SW480 (cell line): ENCODE measurements at places on chromosomes 2 and 18.

DNA sequence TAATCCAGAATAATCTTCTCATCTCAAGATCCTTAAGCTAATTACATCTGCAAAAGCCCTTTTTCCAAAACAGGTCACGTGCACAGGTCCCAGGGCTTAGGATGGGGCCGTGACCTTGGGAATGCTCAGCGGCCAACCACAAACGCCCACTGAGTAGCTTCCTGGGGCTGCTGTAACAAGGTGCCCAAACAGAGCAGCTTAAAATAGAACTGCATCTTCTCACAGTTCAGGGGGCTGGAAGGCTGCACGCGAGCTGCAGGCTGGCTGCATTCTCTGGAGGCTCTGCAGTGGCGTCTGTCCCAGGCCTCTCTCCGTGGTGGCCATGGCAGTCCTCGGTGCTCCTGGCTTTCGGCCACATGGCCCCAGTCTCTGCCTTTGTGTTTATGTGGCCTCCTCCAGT lies 31.9 kb downstream of the ADI1 start:
- no peak for DNase-seq

- DNase-seq, result no peak
These were observed 1.1 kb upstream of the KDM3A start for GRCh38 chr2:86439879-86440630.

- no peak for DNase-seq
These were observed 105.2 kb downstream of the RBM43 start for GRCh38 chr2:151156431-151156830.

DNA sequence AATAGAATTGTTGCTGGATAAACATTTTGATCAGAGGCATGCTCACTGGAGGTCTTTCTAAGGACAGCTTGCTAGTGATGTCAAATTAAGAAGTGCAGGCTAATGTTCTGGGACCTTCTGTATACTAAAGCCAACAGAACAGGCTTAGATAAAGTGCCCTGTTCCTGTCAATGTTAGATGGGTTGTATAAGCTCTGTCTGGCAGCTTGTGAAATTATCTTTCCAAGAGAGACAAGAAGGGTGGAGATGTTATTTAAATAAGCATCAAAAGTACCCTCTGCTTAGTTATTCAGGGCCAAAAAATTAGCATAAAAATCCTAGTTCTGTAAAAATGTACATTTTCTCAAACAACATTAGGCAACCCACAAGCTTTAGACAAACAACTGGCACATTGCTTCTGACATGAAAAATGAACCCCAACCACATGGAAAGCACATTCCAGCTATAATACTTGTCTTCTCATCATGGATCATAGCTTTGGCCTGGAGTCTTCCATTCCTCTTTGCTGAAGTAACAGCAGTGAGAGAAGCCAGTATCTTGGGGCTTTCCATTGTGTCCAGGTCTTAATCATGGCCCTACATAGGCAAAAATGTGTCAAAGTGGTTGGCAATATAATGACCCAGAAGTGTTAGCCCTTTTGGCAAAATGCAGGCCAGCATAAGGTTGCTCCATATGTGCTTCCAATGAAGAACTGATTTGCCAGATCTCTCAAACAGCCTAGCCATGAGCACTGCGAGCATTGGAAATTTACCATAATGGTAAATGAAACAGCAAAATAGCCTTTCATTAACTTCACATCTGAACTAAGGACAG lies 478.1 kb upstream of the ZNF804A start:
- DNase-seq, result no peak

DNA sequence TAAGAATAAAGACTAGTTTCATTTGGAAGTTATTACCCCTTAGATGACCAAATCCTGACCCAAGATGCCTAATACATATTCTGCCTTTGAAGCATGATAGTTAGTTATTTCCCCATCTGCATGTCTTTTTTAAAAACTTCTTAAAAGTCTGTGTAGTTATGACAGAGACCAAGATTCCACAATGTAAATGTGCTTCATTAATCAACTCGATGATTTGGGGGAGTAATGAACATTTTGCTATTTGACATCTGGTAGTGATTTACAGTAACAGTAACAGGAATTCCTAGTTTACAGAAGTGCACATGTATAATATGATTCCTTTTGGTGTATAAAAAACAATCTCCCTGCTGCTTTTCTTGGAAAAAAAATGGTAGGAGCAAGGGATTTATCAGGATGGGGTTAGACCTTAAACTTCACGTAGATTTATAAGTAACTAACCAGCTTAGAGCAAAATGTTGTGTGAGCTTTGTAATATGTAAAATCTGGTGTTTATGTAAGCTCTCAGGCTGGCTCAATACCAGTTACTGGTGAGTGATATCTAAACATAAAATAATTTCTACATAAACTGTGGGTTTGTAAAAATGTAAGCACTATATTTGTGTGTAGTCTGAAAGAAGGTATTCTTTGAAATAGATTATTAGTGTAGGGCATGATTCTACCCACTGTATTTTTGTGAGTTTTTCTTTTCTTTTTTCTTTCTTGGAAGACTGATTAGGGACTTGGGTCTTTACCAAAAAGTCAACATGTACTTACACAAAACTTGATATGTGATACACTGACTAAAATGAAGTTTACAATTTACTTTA lies 641.6 kb downstream of the EPHA4 start:
- DNase-seq, result no peak

- DNase-seq, result no peak
These were observed 469.3 kb upstream of the ZNF804A start for GRCh38 chr2:184129073-184129472.

DNA sequence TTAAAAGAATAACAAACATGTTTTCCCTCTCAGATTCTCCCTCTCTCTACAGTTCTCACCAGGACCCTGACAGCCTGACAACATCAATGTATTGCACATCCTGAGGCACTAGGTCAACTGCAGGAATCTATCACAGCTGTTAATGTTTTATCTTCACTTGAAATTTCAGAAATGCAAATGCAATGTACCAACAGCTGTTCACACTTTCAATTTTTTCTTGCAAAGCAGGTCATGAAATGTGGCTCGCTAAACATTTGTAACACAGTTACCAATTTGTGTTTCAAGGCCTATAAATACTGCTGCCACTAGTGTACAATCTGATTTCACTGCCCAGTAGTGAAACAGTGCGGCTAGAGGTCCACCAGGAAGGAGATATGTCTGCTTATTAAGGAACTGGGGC lies 147.8 kb downstream of the EXOC6B start:
- no peak for DNase-seq

DNA sequence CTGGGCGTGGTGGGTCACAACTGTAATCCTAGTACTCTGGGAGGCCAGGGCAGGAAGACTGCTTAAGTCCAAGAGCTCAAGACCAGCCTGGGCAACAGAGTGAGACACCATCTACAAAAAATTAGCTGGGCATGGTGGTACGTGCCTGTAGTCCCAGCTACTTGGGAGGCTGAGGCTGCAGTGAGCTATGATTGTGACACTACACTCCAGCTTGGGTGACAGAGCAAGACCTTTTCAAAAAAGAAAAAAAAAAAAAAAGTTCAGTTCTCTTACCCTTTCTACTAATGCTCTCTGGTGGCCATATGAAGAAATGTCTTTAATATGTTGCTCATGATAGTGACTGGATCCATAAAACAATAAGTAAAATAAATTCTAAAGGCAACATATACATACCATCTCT lies 14.9 kb downstream of the TYW5 start:
- DNase-seq, result peak; percentile 67

DNA sequence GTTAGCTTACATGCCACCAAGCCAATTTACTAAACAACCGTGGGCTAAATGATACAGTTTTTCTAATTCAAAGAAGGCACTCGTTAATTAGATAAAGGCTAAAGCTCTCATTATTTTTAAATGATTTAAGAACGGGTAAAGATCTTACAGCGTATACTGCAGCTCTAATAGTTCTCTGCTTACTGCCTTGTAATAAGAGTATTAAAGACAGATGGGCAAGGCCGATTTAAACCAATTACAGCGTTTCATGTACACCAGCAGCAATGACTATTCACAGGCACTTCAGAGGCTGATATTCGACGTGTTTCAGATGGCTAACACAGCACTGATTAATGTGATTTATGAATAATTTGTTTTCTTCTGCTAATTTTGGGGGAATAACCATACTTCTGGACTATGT lies 259.3 kb downstream of the ZNF407 start:
- no peak for DNase-seq

DNA sequence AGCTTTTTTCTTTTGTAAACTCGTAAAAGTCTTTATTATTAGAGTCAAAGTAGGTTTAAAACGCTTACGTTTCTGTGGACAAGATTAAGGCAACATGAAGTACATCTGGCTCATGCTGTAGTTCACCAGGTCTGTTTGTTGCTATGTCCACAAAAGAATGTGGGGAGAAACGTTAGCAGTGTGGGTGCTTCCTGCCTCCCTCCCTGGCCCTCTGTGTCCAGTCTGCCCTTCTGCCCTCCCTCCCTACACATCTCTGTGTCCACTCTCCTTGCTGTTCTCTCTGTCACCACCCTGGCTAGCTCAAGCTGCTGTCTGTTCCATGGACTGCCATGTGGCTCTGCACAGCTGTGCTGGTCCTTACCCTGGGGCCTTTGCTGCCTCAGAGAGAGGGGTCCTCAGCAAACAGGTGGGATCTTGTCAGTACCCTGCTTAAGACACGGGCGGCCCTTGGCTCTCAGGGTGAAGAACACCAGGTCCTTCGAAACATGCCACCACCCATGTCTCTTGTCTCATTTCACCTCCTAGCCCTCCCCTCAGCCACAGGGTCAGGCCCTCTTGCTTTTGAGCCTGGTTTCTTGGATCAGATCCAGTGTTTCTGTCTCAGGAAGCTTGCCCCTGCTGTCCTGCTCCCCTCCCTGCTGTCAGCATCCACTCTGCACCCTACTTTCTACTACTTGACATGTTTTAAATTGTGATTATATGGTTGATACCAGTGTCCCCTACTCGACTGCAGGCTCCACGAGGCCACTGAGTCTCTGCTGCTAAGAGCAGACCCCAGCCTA lies 79.2 kb downstream of the LIMS1 start:
- no peak for DNase-seq

DNA sequence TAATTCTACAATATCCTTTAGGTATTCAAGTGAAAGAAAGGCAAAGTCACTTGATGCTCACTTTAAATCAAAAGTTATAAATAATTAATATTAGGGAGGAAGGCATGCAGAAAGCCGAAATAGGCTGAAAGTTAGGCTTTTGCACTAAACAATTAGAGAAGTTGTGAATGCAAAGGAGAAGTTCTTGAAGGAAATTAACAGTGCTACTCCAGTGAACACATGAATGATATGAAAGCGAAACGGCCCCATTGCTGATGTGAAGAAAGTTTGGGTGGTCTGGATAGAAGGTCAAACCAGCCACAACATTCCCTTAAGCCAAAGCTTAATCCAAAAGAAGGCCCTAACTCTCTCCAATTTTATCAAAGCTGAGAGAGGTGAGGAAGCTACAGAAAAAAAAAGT lies 103.1 kb upstream of the CXCR4 start:
- no peak for DNase-seq

- no peak for DNase-seq
These were observed 463.1 kb upstream of the HS6ST1 start for GRCh38 chr2:128781585-128782385.

DNA sequence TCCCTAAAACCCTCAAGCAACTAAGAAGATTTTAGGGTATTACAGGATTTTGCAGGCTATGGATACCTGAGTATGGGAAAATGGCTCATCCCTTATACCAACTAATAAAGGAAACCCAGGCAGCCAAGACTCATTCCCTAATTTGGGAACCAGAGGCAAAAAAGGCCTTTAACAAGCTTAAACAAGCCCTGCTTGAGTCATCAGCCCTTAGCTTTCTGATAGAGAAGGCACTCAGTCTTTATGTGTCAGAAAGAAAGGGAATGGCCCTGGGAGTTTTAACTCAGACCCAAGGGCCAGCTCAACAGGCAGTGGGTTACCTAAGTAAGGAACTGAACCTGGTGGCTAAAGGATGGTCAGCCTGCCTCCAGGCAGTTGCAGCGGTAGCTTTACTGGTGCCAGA lies 96.9 kb upstream of the RMP24 start:
- no peak for DNase-seq

GRCh38 chr2:148528356-148529064 lies 116.0 kb upstream of the EPC2 start:
- DNase-seq, result no peak

- peak; percentile 81 for DNase-seq
These were observed 1.8 kb upstream of the ID2 start for GRCh38 chr2:8679827-8680731.

DNA sequence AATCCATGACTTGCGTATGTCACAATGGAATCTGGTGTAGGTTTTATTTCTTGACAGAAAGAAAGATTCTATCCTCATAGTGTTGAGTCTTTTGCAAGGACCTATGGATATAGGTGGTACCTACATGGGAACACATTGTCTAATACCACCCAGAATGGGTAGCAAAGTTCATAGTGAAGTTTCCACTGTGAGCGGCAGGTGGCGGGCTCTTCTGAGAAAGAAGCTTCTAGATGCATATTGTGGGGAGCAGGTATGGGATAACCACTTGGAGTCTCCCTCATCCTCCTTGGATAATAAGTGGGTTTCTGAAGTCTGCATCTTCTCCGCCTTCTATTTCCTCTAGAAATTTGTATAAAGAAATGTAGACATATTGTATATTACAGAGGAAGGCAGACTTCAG lies 44.9 kb downstream of the LINC00305 start:
- DNase-seq, result peak; percentile 1

- no peak for DNase-seq
These were observed 40.4 kb downstream of the CYRIA start for GRCh38 chr2:16625201-16625729.

- no peak for DNase-seq
These were observed 16.1 kb upstream of the ALLC start for GRCh38 chr2:3641841-3642421.

DNA sequence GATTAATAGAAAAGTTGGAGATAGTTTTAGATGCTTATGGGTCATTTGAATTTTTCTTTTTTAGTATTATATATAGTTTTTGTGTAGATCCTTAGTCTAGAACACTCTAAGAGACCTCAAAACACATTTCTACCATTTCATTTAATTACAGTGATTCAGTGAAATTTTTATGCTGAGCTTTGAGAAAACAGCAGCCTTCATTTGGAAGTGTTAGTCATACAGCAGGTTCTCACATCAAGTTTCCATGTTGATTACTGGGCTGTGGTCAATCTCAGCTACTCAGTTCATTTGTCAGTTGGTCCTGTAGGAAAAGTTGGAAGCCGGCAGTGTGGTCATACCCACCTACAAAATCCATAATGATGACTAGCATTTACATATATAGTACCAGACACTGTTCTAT lies 37.9 kb downstream of the MAP3K19 start:
- no peak for DNase-seq

- DNase-seq, result no peak
These were observed 21.9 kb downstream of the MC2R start for GRCh38 chr18:13893418-13893760.

DNA sequence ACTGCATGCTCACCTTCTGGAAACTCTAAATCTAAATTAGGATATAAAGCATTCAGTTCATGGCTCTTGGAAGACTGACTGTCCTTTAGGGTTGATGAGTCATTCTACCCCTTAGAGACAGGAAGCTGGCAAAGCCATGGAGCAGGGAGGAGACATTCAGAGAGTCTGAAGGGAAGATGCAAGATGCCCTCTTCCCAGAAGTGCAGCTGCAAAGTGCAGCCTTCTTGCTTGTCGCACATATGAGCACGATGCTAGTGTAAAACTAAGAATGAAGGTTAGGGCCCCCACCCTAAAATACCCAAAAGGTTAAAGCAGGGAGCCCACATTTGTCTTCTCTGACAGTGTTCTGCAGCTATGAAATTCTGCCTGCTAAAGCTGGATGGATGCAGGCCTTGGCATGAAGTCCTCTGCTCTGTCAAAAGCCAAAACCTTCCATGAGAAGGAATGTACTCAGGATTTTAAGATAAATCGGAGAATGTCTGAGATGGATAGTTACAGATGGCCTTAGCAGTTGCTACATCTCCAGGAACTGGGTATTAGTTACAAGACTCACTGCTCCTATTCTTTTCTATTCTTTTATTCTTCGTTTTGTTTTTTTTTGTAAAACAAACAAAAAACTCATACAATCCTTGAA lies 89.7 kb downstream of the POLE4 start:
- peak; percentile 20 for DNase-seq
